ENCODE measurements at places on chromosomes 16 and 17. TPM values are rescaled to one million over a fixed set of nuclear protein-coding genes. Genes with fewer than 3 reads are reported as not detected.

GRCh38 chr16:1469693-1470201 is 5.1 kb downstream of the CLCN7 start:
- peak; percentile 19 for DNase-seq

DNA sequence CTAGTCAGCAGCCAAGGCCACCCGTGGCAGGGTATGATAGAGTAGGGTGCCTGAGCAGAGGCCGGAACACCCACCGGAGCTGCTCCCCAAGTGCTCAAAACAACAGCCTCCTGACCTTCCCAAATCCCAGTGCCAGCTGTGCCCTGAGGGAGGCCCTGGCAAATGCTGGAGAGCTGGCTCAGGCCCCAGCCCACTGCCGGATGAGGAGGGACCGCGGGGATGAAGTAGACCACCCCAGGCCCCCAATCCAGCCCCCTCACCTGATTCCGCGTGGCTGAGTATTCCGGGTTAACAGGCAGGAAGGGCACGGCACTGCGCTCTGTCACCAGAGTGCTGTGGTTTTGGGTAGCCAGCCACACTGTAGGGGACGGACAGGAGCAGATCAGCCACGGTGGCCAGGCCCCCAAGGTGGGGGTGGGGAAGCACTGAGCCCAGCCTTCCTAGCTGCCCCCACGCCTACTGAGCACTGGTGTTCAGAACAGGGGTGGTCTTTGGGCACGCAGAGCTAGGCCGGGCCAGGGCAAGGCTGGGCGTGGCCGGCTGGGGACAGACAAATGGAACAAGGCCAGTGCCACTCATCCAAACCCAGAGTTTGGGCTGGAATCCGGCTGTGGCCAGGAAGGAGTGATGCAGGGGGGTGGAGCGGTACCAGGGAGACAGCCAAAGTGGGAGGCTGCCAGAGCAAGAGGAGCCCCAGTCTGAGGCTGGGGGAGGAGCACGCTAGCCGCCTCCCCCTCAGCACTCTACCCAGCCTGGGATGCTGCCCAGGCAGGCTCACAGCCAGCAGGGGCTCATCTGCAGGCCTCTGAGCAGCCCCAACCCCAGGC is 9.1 kb downstream of the TP53I13 start:
- peak; percentile 66 for DNase-seq

DNA sequence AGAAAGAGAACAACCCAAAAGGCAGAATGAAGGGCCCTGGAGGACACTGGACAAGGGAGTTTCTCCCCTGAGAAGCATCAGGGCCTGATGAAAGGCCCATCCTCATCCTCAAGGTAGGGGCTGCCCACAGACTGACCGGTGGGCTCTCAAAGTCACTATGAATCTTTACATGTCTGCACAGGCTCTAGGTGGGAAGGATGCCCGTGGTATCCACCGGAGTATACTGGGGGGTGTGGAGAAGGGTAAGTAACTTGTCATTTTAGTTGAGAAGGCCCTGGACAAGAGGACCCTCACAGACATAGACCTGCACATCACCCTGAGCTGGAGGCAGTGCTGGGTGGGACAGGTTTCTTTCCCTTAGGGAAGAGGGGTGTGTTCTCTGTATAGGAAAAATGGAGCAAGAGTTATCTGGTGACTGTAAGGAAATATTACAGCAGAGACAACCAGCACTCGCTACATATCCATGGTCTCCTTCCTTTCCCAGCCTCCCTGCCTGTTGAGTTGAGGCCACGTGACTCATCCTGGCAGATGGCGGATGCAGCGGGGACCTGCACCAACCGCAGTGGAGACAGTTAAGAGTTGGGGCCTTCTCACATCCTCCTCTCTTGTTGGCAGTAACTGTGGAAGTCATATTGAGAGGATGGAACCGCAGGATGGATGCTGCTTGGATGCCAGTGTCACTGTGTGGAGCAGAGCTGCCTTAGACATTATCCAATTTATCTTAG is 45.6 kb upstream of the KCNJ12 start:
- no peak for DNase-seq

GRCh38 chr17:65833214-65833613 is 271.8 kb upstream of the AXIN2 start:
- no peak for DNase-seq

GRCh38 chr16:48000622-48001021 is 155.2 kb downstream of the ABCC12 start:
- DNase-seq, result no peak

The ARHGAP23 gene
- 69.4 TPM for total RNA-seq

The PRSS27 gene
- total RNA-seq, result not detected

Data from GM23248 (cell line).